ENCODE measurements at places on chromosomes 5 and 9.

DNA sequence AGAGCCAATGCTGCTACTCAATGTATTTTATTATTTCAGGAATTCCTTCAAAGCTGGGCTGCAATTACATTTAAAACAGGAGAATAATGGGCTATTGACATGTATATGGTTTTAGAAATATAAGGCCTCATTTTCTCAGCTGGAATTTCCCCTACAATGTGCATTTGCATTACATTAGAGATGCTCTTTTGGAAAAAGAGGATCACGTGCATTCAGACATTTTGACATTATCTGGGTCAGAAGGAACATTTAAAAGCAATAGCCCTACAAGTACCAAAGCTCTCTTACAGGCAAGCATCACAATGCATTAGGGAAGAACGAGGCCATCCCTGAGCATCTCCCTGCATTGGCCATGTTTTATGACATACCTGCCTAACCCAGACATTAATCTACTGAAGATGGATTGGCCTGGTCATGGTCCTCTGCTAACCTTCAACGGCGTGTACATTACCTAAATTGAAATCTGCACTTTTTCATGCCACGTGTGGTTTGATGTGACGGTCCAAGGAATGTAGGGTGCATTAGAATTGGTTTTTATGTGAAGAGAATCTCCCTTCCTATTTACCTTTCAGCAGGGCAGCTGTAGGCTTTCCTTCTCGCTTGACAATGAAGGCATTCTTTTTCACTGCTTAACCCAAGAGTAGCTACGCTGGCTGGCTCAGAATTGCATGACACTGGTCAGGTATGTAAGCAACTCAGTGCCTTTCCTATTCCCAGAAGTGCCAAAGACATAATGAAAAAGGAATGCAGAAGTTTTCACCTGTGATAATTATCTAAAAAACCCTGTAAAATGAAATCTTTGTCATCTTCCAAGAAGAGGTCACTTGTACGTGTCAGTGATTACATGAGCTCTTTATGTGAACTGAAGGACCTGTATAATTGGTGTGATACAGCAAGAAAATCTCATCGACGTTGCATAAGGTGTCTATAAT is 212.3 kb upstream of the MPDZ start:
- no peak for DNase-seq

DNA sequence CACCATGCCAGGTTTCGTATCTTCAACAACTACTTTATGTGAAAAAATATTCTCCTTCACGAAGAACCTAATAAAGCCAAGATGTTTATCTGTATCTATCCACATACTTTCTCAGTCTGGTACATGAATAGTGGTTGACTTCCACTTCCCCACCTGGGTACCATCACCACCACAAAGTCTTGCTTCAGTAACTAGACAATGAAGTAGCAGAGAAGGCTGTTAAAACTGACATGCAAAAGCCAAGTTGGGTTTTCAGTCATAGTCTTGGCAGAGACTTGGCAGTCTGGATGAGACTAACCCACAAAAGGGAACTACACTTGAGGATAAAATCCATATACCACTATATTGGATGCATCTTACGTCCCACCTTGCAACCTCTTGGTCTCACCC is 5.0 kb downstream of the P4HA2 start:
- no peak for DNase-seq

- no peak for DNase-seq
These were observed 21.1 kb upstream of the TLR4 start for GRCh38 chr9:117682955-117683710.

DNA sequence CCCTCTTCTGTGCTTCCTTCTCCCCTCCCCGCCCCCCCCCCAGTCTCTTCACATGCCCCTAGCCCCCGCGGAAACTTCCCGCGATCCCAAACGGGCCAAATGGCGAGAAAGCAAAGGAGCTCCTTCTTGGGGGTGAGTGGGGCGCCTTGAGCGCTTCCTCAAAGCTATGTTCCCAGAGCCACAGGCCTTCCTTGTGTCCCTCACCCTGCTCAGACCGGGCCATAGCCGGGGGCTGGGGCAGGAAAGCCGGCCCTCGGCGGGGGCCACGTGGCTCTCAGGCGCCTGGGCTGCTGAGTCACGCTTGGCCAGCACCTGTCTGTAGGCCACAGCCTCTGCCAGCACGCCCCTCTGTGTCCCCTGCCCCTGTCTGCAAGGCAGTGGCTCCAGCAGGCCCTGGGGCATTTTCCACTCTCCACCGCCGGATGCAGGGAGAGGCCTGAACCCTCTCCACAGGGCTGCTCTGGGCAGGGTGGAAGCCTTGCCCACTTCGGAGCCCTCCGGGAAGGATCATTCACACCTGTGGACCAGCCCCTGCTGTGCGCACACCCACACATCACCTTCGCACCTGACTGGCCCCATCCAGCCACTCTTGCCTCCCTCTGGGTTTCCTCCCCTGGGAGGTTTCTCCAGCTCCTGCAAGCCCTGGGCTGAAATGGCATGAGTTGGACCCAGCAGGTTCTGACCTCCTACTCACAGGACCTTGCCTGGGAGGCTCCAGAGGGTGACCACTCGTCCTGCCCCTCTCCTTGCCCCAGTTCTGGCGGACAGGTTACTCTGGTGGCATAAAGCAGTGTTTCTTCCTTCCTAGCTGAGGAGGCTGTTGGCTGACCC is 1.2 kb upstream of the SQSTM1 start:
- DNase-seq: peak; percentile 85

DNA sequence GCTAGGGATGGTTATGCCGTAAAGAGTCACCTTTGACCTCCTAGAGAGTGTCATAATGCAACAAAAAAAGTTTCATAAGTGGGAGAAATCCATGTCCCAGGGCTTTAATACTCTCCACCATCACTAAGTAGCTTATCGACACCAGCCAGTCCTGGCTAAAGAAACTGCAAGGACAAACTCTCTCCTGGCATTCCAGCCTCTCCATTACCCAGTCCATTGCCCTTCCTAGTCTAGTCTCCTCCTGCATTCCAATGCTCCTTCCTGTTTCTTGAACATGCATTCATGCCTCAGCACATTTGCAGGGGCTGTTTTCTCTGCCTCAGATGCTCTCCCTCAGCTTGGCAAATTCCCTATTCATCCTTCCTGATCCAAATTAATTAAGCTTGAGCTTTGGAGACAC is 364.1 kb downstream of the BRINP1 start:
- DNase-seq: no peak

GRCh38 chr9:124011460-124012301 is at the start of gene LHX2:
Gene LHX2 (plus strand): TSS chr9:124011768. CDS start chr9:124012349, 581 bp downstream.
- peak; percentile 48 for DNase-seq

DNA sequence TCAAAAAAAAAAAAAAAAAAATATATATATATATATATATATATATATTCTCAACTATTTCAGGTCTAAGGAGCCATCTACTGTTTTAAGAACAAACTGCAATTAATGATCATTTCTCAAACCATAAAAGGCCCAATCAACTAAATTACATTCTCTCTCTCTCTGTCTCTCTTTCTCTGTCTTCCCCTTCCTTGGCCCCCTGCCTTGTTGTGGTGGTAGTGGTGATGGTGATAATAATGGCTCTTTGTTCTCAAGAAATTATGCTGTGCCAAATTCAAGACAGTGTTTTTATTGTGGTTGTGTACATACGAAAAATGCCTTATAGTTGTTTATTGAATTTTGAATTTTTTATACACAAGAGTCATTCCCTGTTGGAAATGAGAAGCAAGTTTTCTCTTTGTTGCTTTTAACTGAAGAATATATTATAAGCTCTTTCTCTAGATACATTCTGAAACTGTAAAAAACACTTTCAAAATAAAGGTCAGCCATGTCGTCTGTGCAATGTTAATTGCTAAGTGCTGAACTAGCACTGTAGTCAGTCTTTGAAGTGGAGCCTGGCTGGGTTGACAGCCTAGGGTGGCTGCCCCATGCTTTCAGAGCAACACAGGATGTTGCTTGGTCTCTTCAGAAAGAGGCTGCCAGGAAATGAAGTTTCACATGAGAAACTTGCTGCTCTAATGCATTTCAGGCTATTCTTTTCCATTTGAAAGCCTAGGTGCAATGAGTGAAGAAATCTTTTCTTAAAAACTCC is 96.0 kb downstream of the HINT1 start:
- DNase-seq: peak; percentile 65

GRCh38 chr9:134970719-134971118 is 53.0 kb upstream of the FCN1 start:
- DNase-seq: no peak

DNA sequence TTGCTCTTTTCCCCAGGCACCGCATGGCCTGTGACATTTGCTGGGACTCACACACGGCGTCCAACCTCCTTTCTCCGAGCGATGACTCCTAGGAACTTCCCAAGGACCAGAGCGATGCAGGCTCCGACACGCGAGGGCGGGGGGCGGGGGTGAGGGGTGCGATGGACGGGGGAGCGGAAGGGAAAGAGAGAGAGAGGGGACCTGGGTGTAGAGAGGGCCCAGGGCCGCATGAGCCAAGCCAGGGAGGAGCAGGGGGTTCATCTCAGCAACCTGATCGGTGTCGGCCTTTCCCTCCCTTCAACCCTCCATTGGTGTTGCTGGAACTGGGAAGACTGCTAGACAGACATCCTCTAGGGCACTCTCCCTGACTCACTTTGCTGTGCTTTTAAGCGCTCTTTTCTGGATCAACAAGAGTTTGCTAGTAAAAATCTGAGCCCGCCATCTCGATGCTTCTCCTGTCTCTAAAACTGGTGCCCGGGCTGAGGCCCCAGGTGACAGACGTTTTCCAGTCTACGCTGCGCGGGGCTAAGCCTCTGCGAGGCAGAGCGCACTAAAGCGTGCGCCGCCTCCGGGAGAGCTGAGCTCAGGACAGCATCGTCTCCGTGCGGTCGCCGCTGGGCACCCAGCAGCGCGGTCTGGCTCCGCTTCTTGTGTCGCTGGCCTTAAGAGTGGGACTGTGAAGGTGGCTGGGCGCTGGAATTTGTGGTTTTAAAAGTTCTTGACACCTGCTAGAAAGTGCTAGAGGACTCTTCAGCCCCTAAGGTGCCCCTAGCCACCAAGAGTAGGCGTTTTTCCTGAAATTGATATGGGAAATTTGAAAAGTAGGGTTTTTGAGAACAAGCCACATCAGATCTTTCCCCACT is 1.0 kb upstream of the TSLP start:
- DNase-seq: no peak

GRCh38 chr5:95901676-95902627 is 59.7 kb downstream of the ELL2 start:
- no peak for DNase-seq

DNA sequence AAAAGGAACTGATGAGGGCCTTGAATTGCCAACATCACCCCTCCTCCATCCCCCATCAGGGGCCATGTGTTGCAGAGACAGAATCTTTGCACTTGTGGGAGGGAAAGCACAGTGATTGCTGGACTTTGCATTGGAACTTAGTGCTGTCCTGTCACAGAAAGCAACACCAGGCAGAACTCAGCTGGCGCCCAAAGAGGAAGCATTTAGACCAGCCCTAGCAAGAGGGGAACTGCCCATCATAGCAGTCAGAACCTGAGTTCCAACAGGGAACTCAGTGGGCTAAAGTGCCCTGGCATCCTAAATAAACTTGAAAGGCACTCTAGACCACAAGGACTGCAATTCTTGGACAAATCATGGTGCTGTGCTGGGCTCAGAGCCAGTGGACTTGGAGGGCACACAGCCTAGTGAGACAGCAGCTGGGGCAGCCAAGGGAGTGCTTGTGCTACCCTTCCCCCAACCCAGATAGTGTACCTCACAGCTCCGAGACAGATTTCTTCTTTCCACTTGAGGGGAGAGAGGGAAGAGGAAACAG is 128.1 kb downstream of the ACTL7B start:
- DNase-seq: no peak

GRCh38 chr9:87080512-87081264 is 133.4 kb upstream of the GAS1 start:
- DNase-seq: no peak

- peak; percentile 71 for DNase-seq
These were observed 12.9 kb downstream of the RGS14 start for GRCh38 chr5:177370488-177371119.

GRCh38 chr9:33155393-33155792 is 11.7 kb downstream of the B4GALT1 start:
- DNase-seq: no peak

DNA sequence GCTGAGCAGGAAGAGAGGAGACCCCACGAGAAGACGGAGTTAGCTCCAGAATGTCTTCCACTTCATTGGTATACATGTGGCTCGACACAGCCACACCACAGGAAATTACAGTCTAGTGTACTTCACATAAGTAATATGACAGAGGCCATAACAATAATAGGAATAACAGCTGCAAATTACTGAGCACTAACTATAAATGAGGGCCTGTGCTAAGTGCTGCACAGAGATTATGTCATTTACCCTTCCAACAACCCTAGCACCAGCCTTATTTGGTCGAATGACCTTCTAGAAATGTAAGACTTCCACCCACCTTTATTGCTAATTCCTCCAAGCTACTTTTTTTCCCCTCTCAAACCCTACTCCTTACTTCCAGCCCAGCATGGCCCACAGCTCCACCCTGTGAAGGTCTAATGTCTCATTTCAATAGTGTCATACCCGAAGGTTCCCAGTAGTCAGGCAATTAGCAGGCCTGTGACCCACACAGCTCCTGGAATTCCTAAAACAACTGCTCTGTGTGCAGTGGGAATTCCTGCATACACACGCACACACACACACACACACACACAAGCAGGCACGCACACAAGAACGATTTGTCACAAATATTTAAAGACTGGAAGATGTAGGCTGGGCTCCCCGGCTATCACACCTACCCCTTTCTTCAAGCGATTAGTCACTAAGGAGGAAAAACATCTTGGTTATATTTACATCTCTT is 134.5 kb downstream of the FRMD3 start:
- no peak for DNase-seq

DNA sequence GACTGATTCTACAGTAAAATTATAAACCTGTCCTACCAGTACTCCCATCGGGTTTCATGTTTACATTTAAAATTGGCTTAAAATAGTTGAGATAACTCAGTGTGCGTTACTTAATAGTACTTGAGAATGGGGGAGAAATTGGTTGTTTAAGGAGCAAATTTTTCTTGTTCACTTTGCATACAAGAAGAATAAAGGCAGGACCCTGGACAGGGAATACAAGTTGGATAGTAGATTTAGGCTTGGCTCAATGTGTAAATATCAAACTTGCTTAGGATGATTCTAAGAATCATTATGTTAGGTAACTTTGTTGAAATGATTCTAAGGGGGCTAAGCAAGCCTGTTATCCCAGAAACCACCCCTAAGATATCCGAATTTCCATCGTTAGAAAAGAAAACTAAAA is 448.4 kb upstream of the TLE4 start:
- DNase-seq: no peak

GRCh38 chr5:136054142-136055019 is 25.6 kb downstream of the TGFBI start:
- DNase-seq: no peak

Measured in natural killer cell treated with Interleukin-12 subunit alpha and Interleukin-12 subunit beta and Interleukin-15 and Interleukin-18, amount 100 ng/mL, for 72 hours (primary cell).